ENCODE measurements at places on chromosomes 5 and 9.

DNA sequence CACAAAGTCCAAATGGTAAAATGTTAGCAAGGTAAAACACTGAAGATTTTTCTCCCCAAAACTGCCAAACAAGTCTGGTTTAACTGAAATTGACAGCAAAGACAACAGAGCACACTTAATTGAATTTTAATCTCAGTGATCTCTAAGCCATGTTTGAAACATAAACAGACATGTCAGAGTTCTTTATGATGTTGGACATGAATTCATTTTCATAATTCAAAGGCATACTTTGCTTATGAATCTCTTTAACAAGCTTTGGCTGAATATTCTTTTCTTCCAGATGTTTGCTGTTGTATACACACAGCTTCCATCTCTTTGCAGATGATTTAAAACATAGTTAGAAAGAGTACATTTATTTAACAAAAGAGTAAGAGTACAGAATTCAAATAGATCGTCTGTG lies 509.1 kb downstream of the RAB3C start:
- no peak for DNase-seq

- DNase-seq: no peak
Measured at GRCh38 chr5:132475987-132476875, 14.3 kb downstream of the IRF1 start.

GRCh38 chr5:62273687-62274086 lies 32.3 kb upstream of the KIF2A start:
- no peak for DNase-seq

- DNase-seq: no peak
Measured at GRCh38 chr9:127741831-127742434, 6.8 kb upstream of the TOR2A start.

DNA sequence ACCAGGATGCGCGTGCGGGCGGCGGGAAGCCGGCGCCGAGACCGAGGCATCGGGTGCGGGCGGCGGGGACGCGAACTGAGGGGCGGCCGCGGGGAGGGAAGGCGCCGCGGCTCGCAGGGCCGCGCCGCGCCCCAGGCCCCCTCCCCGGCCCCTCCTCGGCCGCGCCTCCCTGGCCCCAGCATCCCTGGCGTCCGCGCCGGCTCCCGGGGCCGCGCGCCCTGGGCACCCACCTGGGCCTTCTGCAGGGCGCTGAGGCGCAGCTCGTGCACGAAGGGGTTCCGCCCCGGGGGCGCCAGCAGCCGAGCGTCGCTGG lies 324 bp downstream of the LPCAT1 start:
- DNase-seq: no peak

- no peak for DNase-seq
Measured at GRCh38 chr5:5209089-5209488, 69.0 kb downstream of the ADAMTS16 start.

GRCh38 chr5:81516091-81516490 lies 122.2 kb upstream of the ACOT12 start:
- DNase-seq: no peak

DNA sequence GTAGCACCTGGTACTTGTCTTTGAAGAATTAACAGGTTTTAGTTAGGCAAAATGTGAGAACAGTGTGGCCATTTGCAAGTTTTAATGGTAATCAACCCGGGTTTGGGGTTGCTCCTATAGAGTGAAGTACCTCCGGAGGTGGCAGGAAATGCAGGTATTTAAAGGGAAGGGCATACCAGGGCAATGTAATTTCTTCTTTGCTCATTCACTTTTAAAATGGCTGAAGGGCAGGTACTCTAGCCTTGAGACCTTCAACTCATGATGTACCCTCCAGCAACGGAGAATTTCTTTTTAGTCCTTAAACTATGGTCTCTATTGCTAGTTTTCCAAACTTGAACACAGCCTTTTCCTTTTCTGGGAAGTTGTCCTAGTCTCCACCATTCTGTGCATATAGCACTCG lies 1.3 kb upstream of the HSPA4 start:
- DNase-seq: no peak

GRCh38 chr5:175463641-175464040 lies 14.7 kb upstream of the SFXN1 start:
- no peak for DNase-seq

GRCh38 chr5:14627270-14627669 lies 37.2 kb upstream of the OTULIN start:
- DNase-seq: no peak

DNA sequence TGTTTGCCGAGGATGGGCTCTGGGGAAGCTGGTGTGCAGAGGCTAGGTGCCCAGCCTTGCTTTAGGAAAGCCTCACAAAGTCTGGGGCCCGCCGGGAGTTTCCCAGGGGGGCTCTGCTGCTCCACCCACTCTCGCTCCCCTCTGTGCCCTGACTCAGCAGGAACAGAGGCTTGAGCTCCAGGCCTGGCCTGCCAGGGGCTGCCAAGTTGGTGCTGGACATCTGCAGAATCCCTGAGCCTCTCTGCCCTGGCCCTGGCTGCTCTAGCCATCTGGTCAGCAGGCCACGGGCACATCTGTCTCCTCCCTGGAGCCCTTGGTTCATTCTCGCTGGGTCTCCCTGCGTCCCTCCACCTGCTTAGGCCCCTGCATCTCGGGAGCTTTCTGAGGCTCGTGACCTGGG lies 647 bp upstream of the ADAMTSL2 start:
- DNase-seq: no peak

- DNase-seq: no peak
Measured at GRCh38 chr5:95022967-95023695, 261.8 kb downstream of the MCTP1 start.

DNA sequence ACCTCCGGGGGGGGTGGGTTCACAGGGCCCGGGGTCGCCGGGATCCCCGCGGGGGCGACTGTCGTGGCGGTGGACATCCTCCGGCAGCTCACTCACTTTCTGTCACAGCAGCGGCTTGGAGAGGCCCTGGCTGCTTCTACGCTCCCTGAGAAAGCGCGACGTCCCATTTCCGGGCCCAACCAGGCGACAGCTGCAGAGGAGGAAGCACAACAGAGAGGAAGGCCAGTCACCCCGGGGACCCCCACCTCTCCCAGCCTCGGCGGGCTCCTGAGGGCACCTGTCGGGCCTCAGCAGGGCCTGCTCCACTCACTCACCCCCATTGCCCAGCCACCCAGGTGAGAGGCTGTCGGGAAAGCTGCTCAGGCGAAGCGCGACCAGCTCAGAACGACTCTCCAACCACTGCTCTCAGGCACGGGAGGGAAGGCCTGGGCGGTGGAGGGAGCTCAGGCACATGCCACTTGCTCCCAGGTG lies 14.4 kb downstream of the BRD3 start:
- DNase-seq: no peak

DNA sequence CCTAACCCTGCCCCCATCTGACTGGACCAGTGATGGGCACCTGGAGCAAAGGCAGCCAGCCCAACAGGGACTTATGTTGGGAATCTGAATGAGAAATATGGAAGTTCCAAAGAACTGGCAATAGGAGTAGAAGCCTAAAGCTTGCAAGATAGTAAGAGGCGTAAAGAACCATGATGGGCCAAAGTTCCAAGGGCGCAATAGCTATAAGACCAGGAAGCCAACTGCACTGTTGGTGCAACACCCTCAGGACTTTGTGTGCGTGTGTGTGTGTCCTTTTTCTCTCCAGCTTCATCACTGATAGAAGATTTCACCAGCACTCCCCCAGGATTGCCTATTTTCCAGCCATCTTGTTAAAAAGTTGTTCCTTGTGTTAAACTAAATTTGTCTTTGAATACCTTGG lies 92.8 kb downstream of the ZNF608 start:
- DNase-seq: no peak

GRCh38 chr5:10797261-10797660 lies 36.2 kb upstream of the DAP start:
- no peak for DNase-seq

All from stimulated activated CD8-positive, alpha-beta memory T cell treated with anti-CD3 and anti-CD28 coated beads, Interleukin-4, amount 100 ng/mL, for 24 hours (primary cell).